Epithelial cell of esophagus (primary cell): ENCODE measurements at places on chromosomes 7 and 10.

GRCh38 chr10:95334805-95335144, 44.0 kb upstream of the PDLIM1 start:
- no peak for DNase-seq

GRCh38 chr7:107815254-107815882, 12.3 kb upstream of the SLC26A3 start:
- peak; percentile 3 for DNase-seq

DNA sequence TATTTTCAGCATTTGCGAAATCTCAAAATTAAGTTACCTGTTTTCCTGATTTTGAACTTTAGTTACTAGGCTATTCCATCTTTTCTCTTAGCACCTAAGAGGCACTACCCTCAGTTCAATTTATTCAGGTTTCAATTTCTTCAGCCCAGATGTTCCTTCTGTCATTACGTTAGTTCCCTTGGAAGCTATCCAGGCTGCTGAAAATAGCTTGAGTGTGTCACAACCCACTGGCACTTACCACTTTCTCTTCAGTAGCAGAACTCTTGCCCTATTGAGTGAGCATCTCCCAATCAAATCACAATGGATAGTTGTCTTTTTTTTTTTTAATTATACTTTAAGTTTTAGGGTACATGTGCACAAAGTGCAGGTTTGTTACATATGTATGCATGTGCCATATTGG, 332.7 kb upstream of the LRGUK start:
- DNase-seq = no peak

GRCh38 chr7:64581926-64582894, 19.3 kb upstream of the ZNF680 start:
- DNase-seq = no peak

- peak; percentile 99 for DNase-seq
Measured at GRCh38 chr10:13769946-13770345, 183.2 kb downstream of the PRPF18 start.

DNA sequence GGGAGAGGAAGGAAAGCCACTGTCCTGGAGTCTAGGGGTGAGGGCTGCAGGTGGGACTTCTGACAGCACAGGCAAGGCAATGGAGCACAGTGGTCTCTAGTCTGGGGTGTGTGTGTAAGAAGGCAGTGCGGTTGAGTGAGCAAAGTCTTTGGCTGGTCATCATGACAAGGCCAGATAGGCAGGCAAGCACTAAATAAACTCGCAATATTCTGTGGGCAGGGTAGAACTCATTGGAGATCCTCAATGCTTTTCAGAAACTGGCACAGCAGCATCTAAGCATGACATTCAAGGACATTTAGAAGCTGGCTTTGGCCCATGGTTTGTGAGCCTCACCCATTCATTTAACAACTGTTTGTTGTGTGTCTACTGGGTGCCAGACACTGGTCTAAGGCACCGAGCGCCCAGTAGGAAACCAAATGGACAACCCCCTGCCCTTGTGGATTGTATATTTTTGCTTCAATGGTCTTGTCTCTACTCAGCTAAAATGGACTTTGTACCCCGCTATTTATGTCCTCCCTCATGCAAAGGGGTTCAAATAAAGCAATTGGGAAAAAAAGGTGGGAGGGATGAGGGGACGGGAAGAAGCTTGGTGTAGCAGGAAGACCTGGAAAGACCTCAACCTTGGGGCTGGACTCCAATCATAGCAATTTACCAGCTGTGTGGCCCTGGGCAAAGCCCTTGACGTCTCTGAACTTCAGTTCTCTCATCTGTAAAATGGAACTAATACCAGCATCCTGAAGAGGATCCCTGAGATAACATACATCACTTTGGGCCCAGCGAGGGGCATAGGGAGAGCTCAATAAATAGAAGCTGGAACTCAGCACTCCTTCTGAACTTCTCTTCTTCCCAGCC, 116.0 kb downstream of the NEURL1 start:
- no peak for DNase-seq

- DNase-seq = no peak
Measured at GRCh38 chr7:20777377-20778062, 9.2 kb downstream of the SP8 start.

GRCh38 chr10:103457896-103458583, 660 bp downstream of the CALHM1 start:
- DNase-seq = no peak

- no peak for DNase-seq
Measured at GRCh38 chr10:114729103-114729659, 71.1 kb upstream of the ABLIM1 start.

DNA sequence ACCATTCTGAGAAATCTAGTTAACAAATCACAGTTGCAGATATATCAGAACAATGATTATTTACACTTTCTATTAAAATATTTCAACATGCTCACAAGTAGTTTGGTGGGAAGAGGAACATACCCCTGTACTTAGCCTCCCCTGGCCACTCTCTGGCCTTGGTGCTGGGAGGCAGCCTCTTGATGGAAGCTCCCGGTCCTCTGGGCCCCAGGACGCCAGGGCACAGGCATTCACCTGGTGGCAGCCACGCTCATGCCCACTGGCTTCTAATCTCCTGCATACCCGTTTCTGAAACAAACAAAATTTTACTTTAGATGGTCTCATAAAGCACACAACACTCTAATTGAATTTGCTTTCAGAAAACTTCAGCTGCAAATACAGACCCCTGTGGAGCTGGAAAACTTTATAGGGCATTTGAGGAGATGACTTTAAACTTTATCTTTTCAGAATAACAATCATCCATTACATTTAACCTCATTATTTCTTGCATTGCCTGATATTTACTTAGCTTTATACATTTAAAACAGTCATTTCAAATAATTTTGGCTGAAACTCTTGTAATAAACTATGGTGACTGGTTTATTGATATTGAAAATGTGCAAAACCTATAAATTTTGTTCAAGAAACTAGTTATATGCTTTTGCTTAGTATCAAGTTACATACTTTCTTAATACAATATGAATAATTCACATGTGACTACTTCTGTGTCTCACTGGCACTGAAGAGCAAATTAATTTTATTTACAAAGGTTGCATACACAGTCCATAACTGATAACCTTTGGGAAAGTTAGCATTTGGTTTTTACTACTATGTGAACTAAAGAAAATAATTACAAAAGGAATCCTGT, 30.8 kb downstream of the C10orf143 start:
- no peak for DNase-seq

DNA sequence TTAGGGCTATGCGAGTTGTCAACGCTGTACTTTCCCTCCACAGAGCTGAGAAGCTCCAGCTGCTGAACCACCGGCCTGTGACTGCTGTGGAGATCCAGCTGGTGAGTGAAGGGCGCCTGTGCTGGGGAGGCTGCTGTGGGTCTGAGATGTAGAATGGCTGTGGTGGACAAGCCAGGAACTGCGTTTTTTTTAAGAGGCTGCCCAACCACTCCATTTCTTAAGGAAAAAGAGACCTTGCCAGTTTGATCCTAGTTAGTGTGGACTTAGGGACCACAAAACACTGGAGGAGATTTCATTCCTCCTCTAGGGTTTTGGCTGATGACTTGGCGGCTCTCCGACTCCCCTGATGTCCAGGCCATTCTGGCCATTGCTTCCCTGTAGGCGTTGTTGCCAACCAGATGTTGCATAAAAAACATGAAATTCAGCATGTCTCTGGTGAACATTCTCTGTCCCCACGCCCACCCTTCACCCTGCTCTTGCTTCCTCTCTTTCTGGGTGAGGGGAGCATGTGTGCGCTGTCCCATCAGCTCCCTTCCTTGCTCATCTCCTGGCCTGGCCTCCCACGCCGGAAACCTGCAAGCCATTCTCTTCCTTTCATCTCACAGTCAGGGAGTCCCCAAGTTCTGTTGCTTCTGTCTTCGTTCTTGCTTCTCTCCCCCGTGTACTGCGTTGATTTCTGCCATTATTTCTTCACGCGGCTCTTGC, 30.9 kb downstream of the CRCP start:
- DNase-seq = no peak

GRCh38 chr10:132520177-132520811, 17.3 kb upstream of the INPP5A start:
- no peak for DNase-seq

GRCh38 chr10:33893506-33893905, 559.0 kb upstream of the NRP1 start:
- no peak for DNase-seq

DNA sequence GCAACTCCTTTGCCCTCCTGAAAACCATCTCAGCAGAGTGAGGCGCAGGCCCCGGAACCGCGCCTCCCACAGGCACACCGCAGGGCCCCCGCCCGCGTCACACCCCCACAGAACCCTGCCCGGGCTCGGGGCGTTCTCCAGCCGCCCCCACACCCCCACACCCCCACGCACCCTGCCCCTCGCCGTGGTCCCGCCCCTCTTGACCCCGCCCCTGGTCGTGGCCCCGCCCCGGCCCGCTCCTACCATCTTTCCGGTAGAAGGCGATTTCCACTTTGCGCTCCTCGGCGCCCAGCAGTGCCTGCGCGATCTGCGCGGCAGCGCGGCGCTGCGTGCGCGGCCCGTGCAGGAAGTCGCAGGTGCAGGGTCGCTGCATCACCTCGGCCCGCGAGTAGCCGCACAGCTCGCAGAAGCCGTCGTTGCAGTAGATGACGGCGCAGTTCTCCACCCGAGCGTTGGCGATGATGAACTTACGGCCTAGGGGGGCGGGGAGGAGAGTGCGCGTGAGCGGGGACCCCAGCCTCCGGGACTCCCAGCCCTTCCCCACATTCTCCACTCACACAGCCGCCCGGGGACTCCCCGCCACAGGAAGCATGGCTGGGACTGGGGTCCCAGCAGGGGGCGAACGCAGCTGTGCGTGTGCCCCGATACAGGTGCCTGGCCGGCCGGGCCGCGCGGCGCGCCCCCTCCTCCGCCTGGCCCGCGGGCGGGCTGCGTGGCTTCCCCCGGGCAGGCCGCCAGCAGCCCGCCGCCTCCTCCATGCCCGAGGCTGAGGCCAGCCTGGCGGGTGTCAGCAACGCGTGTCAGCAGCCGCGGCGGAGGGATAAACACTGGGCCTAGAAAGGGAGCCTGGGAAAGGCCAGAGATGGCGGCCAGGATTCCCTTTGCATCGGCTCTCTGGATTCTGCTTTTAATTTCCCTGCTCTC, 3.4 kb downstream of the KCNH2 start:
- DNase-seq = no peak

DNA sequence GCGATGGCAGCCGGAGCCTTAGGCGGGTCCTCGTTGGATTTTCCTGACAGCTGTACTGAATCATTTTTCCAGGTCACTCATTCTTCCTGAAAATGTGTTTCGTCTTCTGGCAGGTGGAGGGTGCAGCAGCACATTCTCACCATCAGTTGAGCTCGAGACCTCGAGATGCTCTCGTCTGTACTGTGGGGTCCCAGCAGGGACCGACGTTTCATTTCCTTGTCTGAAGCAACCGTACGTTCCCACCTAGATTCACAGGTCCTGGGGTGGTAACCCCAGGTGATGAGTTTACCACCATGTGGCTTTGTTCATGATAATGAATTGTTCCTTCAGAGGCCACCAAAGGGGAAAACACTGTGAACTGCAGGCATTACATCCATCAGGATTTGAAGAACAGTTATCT, 298.5 kb upstream of the FOXK1 start:
- DNase-seq = no peak

DNA sequence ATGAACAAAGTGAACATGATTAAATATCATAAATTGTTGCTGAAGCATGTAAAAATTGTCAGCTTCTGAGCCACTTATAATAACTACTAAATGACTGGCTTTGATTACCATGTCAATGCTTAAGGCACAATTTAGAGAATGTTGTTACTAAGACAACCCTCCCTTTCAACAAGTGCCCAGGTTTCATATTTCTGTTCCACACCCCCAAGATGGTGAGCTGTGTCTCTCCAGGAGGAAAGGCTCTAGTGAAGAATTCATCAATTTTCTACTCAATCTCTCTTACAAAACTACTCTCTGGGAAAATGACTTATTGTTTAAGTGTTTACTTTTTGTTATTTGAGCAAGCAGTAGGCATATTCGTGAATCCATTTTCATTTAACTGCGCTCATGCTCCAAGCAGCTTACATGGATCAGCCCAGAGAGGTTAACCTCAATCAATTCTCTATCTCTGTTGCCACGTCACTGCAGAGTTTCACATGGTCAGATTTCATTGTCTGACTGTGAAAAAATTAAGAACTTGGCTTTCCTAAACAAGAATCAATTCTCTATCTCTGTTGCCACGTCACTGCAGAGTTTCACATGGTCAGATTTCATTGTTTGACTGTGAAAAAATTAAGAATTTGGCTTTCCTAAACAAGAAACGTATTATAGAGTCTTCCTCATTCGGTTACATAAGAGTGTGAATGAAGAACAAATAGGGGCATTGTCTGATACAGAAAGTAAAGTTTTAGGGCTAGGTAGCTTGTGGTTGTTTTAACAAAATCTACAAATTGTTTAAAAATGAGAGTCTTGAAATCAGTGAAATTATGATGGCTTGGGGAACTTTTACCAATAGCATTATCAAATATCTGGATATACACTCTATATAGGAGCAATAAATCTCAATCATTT, 49.7 kb downstream of the CCDC71L start:
- DNase-seq = peak; percentile 40

DNA sequence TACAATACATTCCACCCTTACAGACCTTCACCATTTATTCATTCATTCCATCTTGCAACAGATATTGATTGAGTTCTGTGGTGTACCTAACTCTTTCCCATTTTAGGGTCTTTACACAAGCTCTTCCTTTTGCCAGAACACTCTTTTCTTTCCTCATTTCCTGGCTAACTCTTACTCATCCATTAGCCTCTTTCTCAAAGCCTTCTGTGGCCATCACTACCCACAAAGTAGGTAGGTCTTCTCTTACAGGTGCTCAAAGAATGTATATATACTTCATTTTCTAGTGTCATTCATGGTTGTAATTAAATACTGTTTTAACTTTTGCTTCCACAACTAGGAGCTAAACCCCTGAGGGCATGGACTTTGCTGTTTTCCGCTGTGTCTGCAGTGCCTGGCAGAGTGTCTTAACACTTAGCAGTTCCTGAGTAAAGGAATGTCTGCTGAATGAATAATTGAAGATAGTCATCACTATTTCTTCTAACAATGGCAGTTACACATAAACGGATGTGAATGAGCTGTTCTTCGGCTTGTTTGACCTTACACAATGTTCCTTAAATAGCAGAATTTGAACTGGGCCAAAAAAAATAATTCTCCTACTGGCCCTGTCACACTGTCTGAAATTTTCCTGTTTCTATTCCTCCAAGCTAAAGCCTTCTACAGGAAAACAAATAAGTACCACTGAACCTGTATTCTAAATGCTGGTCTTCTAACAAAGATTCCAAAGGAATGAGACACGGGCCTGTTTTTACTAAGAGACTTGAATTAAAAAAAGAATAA, 15.1 kb downstream of the BCAP29 start:
- peak; percentile 94 for DNase-seq
